H9 (cell line): ENCODE measurements at places on chromosomes 7 and 10. TPM values are rescaled to one million over a fixed set of nuclear protein-coding genes. Genes with fewer than 3 reads are reported as not detected.
A peak's percentile ranks its signal among the peaks of the same experiment; 100 is the strongest.

Gene CFAP43
- 0.26 and 0.64 TPM in 2 replicates for total RNA-seq

Gene CH25H
- total RNA-seq = 0.88 and 1.0 TPM in 2 replicates

Gene MLXIPL
- 5.5 and 6.1 TPM in 2 replicates for total RNA-seq

Gene UCMA
- total RNA-seq = not detected in 2 replicates

Gene NUTM2D
- total RNA-seq = 2.3 and 3.5 TPM in 2 replicates

Gene LRRD1
- total RNA-seq = not detected in 2 replicates

Gene IFIT1
- 1.2 and 1.9 TPM in 2 replicates for total RNA-seq

Gene BCL7B
- total RNA-seq = 46.4 and 48.9 TPM in 2 replicates

Gene NME8
- 0.33 TPM in 1 of 2 replicates, not detected in the other for total RNA-seq

Gene GRID1
- 0.35 TPM in 1 of 2 replicates, not detected in the other for total RNA-seq

Gene PON1
- total RNA-seq = 0.15 and 0.90 TPM in 2 replicates

Gene CFAP69
- 2.5 and 2.9 TPM in 2 replicates for total RNA-seq

Gene SPAM1
- total RNA-seq = not detected in 2 replicates

DNA sequence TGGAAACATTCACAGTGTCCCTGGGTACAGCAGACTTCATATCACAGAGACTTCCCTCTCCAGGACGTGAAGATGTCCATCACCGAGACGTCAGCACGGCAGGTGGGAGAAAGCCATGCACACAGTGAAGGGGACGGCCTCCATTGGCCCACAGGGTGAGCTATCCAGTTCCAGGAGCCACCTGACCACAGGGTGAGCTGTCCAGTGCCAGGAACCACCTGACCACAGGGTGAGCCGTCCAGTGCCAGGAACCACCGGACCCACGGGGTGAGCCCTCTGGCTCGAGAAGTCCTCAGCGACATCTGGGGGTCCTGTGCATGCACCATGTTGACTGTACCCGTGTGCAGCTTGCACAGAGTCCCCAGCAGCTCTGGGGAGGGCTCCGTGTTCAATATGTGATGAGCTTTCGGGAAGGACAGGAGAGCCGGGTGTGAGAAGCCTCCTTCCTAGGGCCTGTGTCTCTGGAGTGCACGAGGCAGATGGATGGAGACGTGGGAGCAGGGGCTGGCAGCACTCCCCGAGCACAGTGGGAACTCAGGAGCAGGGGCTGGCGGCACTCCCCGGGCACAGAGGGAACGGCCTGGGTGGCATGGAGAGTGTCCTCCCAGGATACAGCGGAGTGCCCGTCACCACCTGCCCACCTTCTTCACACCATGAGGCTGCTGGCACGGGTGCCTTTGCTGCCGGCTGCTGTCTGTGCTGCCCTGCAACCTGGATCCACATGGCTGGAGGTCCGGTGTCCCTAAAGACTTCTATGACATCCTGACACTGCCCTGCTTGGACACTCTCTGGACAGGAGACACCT is 616.2 kb downstream of the DNAJB6 start:
- DNase-seq = peak; percentile 19
- H3K27me3 ChIP-seq = no peaks in the 10 kb centered on the region
- no peak overlapping the region for H3K4me3 ChIP-seq
- H3K27ac ChIP-seq = no peak overlapping the region

DNA sequence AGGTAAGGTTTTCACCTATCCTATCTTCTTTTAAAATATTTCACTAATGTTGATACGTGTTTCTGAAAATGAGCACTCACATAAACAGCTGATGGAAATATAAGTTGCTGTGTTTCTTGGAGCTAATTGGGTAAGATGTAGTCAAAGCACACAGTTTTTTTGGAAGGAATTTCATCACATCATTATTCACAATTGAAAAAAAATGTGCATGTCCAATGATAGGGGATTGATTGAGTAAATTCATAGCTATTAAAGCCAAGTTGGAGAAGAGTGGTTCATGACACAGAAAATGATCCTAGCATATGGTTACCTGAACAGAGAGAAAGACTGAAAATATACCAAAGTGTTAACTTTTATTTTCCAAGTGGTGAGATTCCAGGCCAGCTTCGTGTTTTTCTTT is 29.6 kb downstream of the GLI3 start:
- peaks cover 5% of the 10 kb centered on the region; the same call in 1 of the 2 replicates for H3K4me1 ChIP-seq
- H3K36me3 ChIP-seq = peaks cover 4% of the 10 kb centered on the region; the same call in 1 of the 2 replicates
- no peak overlapping the region for H3K27ac ChIP-seq
- H3K27me3 ChIP-seq = no peaks in the 10 kb centered on the region
- no peak for DNase-seq
- no peak overlapping the region for H3K4me3 ChIP-seq

GRCh38 chr10:28396331-28396730 is 93.5 kb upstream of the MPP7 start:
- no peaks in the 10 kb centered on the region; the same call in 2 of the 3 replicates for H3K36me3 ChIP-seq
- no peaks in the 10 kb centered on the region for H3K4me1 ChIP-seq
- no peak overlapping the region for H3K4me3 ChIP-seq
- no peaks in the 10 kb centered on the region for H3K27me3 ChIP-seq

DNA sequence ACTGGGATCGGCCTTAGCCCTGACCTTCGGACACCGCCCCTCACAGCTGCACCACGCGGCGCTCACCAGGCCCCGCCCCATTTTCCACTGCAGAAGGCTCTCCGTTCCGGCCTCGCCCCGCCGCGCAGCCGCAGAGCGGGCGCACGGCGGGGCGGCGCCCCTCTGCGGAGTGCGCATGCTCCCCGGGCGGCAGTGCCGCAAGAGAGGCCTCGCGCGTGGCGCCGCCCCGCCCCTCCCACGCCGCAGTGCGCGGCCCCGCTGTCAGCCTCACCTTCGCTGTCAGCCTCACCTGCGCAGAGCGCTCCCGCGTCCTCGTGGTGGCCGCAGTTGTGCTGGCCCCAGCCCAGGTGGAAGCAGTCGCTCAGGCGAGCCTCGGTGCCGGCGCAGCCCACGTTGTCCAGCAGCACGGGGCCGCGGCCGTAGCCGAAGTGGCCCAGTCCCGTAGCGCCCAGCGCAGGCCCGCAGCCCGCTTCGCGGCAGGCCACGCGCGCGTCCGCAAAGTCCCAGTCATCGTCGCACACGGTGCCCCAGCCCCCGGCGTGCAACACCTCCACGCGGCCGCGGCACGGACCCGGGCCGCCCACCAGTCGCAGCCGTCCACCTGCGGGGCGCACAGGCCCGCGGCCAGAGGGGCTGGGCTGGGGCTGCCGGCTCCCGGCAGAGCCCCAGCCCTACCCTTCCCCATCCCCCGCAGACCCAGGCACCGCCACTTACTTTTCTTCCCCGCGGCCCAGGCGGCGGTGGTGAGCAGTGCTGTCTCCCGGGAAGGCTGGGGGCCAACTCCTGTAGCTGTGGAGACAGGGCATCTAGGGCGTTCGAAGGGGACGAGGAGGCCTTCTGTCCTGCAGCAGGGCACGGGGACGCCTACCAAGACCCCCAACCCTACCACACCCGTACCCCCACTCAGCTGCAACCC is 16.1 kb downstream of the SSC4D start:
- H3K27me3 ChIP-seq = no peaks in the 10 kb centered on the region
- peak; percentile 94 for DNase-seq
- H3K4me3 ChIP-seq = peak overlapping the region; percentile 61
- no peaks in the 10 kb centered on the region for H3K4me1 ChIP-seq
- peaks cover 4% of the 10 kb centered on the region for H3K36me3 ChIP-seq

GRCh38 chr7:14691597-14692203 is 210.9 kb downstream of the DGKB start:
- no peak overlapping the region for H3K27ac ChIP-seq
- no peaks in the 10 kb centered on the region for H3K27me3 ChIP-seq
- no peaks in the 10 kb centered on the region for H3K4me1 ChIP-seq
- H3K4me3 ChIP-seq = no peak overlapping the region
- H3K36me3 ChIP-seq = no peaks in the 10 kb centered on the region; the same call in 1 of the 2 replicates

GRCh38 chr7:89223900-89224395 is 428.4 kb upstream of the TEX47 start:
- H3K27ac ChIP-seq = no peak overlapping the region
- no peaks in the 10 kb centered on the region for H3K27me3 ChIP-seq
- DNase-seq = no peak
- H3K36me3 ChIP-seq = no peaks in the 10 kb centered on the region; the same call in 1 of the 2 replicates

DNA sequence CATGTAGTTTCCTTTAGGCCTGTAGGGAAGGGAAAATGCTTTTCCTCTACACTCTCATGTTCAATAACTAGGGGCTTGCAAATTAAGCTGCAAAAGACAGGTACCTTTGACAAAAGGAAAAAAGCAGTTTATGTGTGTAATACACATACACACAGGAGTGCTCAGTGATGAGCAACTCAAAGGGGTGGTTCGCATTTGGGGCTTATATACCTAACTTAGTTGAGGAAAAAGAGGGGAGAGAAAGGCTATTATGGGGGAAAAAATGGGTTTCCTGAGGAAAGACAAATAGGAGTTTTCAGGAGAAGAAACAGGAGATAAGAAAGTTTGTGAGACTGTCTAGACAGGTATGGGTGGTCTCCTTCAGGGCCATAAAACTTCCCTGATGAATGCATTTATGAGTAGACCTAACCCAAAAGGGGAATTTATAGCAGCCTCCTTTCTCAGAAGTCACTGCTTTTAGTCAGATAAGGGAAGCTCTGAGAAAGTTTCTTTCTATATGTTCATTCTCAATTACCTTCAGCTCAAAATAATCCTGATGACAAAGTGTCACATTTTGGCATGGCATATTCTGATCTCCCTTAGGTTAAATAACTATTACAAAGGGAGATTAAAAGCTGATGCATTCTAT is 55.2 kb upstream of the EZH2 start:
- no peaks in the 10 kb centered on the region for H3K4me1 ChIP-seq
- H3K27ac ChIP-seq = no peak overlapping the region
- H3K4me3 ChIP-seq = no peak overlapping the region

DNA sequence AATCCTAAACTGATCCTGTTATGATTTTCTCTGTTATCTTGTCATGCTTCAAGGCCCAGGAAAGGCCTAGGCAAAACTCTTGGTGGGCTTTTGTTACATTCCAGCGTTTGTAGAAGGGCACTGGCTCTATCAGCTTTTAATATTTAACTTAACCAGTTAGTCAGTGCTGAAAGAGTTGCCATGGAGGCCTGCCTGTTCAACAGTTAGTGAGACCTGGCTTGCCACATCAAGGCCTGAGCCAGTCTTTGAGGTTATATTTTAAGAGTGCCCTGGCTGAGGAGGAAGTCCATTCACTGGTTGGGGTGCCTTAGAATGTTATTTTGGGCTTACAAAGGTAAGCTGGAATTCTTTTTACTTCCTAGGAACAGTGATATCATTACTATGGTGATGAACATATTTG is 144.1 kb upstream of the NRG3 start:
- H3K36me3 ChIP-seq = peaks cover 15% of the 10 kb centered on the region
- H3K27me3 ChIP-seq = no peaks in the 10 kb centered on the region
- peaks cover 7% of the 10 kb centered on the region; the same call in 1 of the 2 replicates for H3K4me1 ChIP-seq

DNA sequence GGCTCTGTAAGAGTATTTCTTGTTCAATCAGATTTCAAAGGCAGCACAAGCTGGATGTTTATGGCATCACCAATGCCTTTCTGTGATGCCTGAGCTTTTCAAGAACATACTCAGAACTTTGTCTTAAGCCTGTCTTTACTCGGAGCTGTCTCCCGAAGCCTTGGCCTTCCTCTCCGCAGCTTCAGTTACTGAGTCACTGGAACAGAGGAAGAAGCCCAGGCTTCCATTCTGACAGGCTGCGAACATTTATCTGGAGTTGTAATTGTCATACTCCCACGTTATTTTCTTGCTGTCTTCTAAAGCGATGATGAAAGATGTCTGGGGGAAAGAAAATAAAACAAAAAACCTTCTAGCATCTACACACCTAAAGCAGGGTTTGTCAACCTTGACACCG is 43.9 kb downstream of the GRK5 start:
- no peak overlapping the region for H3K4me3 ChIP-seq
- H3K36me3 ChIP-seq = no peaks in the 10 kb centered on the region
- peaks cover 5% of the 10 kb centered on the region; the same call in 1 of the 2 replicates for H3K27me3 ChIP-seq
- H3K27ac ChIP-seq = no peak overlapping the region
- peaks cover 4% of the 10 kb centered on the region; the same call in 1 of the 2 replicates for H3K4me1 ChIP-seq
- no peak for DNase-seq

- DNase-seq = no peak
- no peak overlapping the region for H3K4me3 ChIP-seq
- H3K4me1 ChIP-seq = peaks cover 13% of the 10 kb centered on the region
- no peaks in the 10 kb centered on the region for H3K27me3 ChIP-seq
These were observed 9.3 kb downstream of the LIPA start for GRCh38 chr10:89242345-89242684.

- no peak overlapping the region for H3K4me3 ChIP-seq
- H3K27me3 ChIP-seq = no peaks in the 10 kb centered on the region
- H3K36me3 ChIP-seq = no peaks in the 10 kb centered on the region; the same call in 1 of the 2 replicates
- no peak for DNase-seq
These were observed 81.5 kb downstream of the DNAH11 start for GRCh38 chr7:21624320-21624719.

GRCh38 chr10:81135851-81136250 is 598.1 kb downstream of the SH2D4B start:
- no peak overlapping the region for H3K27ac ChIP-seq
- H3K27me3 ChIP-seq = no peaks in the 10 kb centered on the region
- no peaks in the 10 kb centered on the region for H3K4me1 ChIP-seq
- no peak for DNase-seq
- no peak overlapping the region for H3K4me3 ChIP-seq

GRCh38 chr7:132537456-132538145 is 38.7 kb downstream of the PLXNA4 start:
- H3K27me3 ChIP-seq = no peaks in the 10 kb centered on the region; the same call in 1 of the 2 replicates
- H3K36me3 ChIP-seq = no peaks in the 10 kb centered on the region
- no peak overlapping the region for H3K27ac ChIP-seq
- no peak overlapping the region for H3K4me3 ChIP-seq
- no peak for DNase-seq

- H3K27me3 ChIP-seq = no peaks in the 10 kb centered on the region
- no peaks in the 10 kb centered on the region for H3K4me1 ChIP-seq
- H3K27ac ChIP-seq = no peak overlapping the region
- H3K36me3 ChIP-seq = peaks cover 98% of the 10 kb centered on the region
- DNase-seq = no peak
- H3K4me3 ChIP-seq = no peak overlapping the region
These were observed 100.3 kb downstream of the TRRAP start for GRCh38 chr7:98978672-98979071.

DNA sequence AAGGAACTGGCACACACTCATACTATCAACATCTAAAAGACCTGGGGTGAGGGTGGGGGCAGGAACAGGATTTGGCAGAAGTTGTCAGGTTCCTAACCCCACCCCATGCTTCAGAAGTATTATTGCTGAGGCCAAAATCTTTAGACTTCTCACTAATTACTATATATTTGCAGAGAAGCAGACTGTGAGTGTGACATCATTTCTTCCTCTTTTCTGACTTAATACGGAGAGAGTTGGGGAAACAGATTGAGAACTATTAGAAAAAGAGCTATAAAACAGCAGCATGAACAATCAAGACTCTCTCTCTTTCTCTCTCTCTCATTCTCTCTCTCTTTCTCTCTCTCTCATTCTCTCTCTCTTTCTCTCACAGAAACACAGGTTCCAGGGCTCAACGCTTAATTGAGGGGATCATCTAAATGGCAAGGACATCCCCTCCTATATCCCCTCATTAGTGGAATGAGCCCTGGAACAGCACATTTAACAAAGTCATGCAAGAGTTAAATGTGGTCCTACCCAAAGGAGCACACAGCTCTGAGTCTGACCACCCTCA is 94.8 kb downstream of the KCNMA1 start:
- H3K36me3 ChIP-seq = no peaks in the 10 kb centered on the region
- no peak overlapping the region for H3K4me3 ChIP-seq
- H3K27me3 ChIP-seq = no peaks in the 10 kb centered on the region; the same call in 1 of the 2 replicates
